ENCODE measurements at places on chromosomes 5 and 9.
A peak's percentile ranks its signal among the peaks of the same experiment; 100 is the strongest.

- no peak for DNase-seq
These were observed 96.4 kb upstream of the IL12B start for GRCh38 chr5:159426694-159427093.

DNA sequence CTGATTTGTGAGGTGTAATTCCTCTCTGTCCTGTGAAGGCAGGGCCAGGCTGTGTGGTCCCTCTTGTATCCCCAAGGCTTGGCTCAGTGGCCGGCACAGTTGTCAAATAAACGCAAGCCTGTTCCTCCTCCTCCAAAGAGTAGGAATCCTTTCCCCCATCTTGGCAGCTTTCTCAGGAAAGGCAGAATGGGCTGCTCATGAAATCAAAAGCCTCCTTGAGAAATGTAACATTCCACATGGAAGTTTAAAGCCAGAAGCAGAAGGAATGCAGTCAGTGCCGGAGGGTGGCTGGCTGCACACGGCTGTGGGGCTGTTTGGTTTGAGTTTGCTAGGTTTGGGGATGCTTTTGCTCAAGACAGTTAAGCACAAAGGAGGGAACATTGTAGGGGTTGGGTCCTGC, 34.5 kb upstream of the MED10 start:
- DNase-seq = no peak

DNA sequence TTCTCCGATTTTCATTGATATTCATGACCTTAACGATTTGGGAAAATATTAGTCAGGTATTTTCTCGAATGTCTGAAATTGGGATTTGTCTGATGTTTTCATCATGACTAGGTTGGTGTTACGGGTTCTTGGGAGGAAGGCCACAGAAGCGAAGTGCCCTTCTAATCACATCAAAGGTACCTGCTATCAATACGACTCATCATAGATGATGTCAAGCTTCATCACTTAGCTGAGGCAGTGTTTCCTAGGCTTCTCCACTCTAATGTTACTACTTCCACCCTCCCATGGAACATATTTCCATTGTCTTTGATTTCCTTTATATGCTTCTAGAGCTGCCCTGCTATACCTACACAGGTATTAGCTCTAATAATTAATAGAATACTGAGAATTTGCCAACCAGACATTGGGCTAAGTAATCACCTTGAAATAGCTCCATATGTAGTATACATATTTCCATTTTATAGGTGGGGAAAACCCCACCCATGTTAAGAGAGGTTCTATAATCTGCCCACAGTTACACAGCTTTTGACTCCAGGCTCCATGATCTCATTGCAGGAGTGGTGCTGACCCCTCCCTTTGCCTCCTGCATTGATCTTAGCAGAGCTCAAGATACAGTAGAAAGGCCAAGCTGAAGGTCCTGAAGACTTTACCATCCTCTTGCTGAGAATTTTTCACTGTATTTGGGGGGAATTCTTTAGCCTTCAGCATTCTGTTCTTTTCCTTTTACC, 238.6 kb upstream of the ADAMTSL1 start:
- peak; percentile 31 for DNase-seq

DNA sequence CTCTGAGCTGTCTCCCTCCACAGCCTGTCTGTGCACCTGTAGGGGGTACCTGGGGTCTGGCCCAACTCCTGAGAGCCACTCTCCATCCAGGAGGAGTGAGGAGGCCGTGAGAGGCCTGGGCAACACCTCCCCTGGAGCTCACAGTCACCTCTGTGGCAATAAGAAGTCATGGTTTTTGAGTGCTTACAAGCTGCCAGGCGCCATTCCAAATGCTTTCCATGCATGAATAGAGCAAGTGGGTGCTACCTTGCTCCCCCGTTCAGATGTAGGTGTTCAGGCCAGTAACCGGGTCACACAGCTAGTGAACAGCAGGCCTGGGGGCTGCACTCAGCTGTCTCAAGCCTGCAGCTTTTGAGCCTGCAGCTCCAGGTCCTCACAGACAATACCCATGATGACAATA, 30.6 kb downstream of the CORO2A start:
- DNase-seq = no peak

DNA sequence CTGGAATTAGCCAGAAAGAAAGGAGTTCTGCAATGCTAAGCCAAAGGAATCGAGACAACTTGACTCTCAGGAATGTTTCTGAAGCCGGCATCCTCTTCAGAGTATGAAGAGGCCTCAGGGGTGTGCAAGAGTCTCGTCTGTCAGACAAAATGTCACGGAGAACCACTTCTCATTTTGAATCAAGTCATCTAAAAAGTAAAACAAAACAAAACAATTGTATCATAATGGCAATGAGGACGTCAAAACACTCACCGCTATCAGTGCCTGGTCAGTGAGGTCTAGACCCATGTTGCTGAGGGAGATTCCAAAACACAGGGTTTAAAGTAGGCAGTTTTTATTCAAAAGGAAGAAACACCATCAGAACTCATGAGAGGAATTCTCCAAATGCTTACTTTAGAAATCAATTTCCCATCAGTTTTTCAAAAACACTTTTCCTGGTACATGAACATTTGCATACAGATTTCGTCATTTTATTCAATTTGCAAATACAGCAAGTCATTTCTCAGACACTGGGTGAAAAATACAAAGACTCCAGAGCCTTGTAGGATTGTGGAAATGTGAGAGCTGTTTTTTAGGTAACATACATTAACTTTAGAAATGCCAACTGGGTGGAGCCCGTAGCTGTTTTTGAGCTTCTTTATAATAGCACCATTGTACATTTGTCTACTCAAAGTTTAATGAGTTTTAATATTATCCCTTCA, 89.5 kb upstream of the MAP3K1 start:
- DNase-seq = no peak

DNA sequence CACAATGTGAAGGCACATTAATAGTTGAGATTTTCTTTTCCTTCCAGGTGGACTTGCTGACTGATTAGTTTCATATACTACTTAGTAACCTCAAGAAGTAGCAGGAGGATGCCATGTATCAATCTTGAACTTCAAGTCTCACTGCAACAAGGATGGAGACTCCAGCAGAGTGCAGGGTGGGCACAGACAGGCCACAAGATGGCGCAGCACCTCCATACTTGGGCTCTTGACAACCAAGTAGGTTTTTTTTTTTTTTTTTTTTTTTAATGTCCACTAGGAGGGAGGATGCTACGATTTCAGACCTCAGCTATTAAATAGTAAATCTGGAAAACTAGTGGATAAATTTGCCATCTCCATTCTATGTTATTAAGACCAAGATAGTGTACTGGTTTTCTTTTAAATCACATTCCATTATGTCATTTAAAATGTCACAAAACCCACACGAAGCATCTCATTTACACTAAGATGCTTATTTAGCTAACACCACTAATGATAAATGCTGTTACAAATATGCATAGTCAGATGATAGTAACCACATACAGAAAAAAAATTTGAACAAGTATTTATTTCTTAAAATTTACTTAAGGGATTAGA, 58.6 kb downstream of the IL6ST start:
- DNase-seq = peak; percentile 87

DNA sequence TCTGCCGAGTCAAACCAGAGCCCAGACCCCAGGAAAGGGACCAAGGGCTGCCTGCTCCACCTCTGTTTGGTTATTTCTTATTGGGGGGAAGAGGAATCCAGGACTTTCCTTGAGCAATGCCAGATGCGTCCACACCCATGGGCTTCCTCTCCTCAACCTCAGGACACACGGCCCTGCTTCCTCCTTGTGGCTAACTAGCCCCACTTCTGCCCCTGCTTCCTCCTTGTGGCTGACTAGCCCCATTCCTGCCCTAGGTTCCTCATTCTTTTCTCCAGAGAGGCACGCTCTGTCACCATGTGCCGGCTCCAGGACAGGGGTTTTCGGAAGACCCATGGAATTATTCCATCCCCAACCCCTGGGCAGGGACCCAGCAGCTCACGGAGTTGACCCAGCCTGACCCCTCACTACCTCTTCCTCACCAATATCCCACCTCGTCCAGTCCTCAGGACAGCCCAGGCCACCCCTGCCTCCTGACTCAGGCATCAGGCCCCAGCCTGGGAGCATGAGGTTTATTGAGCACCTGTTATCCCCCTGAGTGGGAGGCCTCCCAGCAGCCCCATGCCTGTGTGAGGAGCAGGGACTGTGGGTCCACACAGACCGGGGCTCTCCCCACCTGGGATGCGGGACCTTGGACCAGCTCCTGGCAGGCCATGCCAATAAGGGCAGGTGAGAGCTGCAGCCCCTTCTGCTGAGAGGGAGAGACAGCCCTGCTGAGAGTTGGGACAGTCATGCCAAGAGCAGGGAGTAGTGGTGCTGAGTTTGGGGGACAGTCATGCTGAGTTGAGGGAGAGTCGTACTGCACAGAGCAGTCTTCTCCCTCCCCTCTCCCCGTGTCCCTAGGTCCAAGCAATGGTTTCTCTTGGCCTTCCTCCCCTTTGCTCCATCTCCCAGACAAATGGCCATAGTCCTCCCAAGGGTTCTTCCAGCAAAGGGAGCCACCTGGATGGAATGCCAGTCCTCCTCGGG, 11.8 kb upstream of the FCN1 start:
- DNase-seq = no peak

- no peak for DNase-seq
These were observed 15.3 kb upstream of the TMEM174 start for GRCh38 chr5:73157414-73158303.
